ENCODE measurements at places on chromosomes 2 and 18.

DNA sequence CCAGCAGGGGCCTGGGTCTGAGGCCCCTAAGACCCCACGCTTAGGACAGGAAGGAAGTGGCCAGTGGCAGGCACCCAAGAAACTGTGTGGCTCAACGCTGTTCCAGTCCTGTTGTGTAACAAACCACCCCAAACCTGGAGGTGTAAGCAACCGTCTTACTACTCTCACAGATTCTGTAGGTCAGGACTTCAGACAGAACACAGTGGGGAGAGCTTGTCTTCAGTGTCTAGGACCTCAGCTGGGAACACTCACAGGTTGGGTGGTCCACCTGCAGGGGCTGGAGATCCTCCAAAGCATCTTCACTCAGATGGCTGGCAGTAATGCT, 123.0 kb downstream of the KLHL29 start:
- no peak for DNase-seq

DNA sequence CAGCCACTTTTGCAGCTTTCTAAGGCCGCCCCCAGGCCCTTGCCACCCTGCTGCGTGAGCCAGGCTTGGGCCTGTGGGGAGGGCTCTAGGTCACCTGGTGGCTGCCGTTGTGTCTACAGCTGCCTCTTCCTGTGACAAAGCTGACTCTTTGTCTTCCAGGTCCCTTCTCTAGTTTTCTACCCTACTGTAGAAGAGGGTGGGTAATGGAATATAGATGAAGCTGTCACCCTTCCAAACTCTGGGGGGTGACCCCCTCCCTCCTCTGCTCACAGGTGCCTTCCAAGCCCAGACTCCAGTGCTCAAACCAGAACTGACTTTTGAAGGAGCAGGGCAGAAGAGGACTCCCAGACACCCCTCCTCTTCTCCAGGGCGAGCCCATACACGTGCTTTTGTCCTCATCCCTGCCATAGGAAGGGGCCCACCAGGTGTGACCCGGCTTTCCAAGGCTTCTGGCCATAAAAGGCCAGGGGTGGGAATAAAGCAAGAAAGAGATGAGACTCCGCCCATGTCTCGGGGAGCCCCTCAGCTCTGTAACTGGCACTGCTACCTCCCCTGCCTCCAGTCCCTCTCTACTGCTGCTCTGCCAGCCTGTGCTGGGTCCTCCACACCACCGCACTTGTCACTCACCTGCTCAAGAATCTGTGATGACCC, 17.9 kb upstream of the SDC1 start:
- DNase-seq, result no peak

DNA sequence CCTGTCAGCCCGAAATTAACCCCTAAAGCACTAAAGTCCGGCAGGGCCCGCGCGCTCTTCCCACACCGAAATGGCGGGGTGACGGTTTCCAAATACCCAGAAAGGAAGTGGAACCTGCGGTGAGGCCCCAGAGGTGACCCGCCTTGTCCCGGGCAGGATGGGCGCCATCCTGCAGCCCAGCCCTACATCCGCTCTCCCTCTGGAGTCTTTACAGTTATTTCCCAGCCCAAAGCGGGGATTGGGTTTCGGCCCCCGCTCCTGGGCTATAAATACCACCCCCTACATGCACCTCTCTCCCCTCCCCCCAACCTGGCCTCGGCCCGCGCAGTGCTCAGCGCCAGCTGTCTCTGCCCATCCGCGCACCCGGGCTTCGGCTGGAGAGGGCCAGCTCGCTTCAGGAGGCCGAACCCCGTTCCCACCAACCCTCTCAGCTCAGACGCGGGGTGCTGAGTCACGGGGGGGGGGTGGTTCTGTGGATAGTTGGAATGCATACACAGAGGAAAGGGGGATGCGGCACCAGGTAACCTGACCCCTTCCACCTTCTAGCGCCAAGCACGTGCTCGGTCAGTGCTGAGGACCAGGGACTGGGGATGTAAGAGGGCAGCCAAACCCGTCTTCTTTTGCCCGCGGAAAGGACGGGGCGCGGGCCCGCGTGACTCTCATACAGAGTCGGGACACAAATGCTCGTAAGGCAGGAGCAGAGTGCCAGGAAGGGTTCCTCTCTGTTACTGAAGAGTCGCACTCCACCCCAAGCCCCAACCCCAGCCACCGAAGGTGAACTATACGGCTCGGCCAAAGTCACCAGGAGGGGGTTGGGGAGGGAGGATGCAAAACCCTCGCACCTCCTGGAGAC, at the start of gene TUBA4B:
Gene TUBA4B, plus strand, starts transcription at position 344 of the 853 bp plus-strand sequence. Its CDS starts 165 bp downstream, at position 509.
- DNase-seq, result no peak

- DNase-seq, result no peak
Measured at GRCh38 chr2:8623958-8624591, 57.8 kb upstream of the ID2 start.

DNA sequence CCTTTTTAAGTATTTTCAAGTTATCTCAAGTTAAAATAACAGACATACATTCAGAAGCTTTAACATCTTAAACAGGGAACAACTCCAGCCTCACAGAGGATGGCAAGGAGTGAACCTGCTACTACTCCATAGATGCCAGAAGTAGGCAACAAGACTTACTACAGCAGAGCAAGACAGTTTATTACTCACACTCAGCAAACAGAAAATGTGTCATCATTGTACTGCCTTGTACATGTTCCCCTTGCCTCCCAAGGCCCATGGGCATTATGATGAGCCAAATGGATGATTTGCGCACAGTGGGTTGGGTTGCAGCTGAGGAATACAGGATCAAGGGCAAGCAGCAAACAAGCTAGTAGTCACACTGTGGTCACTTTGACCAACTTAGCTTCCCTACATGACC, 80.6 kb upstream of the VRK2 start:
- DNase-seq, result no peak

GRCh38 chr2:65818873-65819451, 386.6 kb upstream of the SPRED2 start:
- DNase-seq, result no peak

GRCh38 chr2:100730290-100730868, 89.6 kb upstream of the NPAS2 start:
- no peak for DNase-seq

- no peak for DNase-seq
Measured at GRCh38 chr2:218192902-218193430, 24.0 kb upstream of the ARPC2 start.

- DNase-seq, result no peak
Measured at GRCh38 chr2:70961648-70961994, 16.8 kb upstream of the ANKRD53 start.

- DNase-seq, result no peak
Measured at GRCh38 chr2:15154297-15154696, 406.8 kb downstream of the NBAS start.

- DNase-seq, result no peak
Measured at GRCh38 chr18:32301361-32301760, 111.5 kb downstream of the MEP1B start.

DNA sequence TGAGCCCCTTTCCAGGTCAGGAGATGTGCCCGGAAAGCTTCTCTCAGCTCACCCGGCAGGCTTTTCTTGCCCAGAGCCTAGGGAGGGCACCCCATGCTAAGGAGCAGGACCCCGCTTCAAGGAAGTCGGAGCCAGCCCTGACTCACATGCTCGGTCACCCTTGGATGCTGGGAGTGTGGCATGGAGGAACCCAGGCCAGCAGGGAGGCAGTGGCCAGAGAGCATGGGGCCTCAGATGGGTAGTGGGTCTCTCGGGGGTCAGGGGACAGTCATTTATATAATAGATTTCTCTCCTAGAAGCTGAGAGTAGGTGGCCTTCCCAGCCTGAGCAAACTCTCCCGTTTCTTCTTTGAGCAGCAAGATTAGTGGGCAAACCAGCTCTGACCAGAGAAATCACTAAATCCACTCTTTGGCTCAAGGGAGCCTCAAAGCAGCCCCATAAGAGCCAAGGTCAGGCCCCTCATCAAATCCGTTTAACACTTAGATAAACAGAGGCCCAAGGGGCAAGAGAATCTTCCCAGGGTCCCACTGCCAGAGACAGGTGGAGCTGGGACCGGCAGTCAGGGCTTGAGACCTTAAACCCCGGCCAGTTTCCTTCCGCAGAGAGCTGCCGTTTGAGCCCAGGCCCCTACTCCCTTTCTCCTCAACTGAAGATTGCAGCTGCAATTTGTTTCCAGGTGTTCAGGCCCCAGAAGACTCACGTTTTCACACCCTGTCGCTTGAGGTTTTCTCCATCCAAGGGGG, 113.1 kb downstream of the CYP26B1 start:
- DNase-seq, result no peak

DNA sequence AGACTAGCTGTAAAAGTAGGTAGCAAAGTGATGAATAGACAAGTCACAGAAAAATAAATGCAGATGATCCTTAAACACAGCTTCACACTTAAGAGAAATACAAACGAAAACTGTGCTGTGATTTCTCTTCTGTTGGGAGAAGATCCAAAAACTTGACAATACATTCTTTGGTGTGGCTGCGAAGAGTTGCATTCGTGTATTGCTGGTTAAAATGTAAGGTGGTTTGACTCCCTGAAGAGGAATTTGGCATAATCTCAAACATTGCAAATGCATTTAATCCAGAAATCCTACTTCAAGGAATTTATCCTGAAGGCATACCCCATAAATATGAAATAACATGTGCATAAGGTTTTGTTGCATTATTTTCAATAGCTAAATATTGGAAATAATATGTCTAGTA, 7.1 kb downstream of the CCNYL1 start:
- DNase-seq, result no peak

- DNase-seq, result no peak
Measured at GRCh38 chr2:52919673-52920072, 847.9 kb upstream of the CHAC2 start.

GRCh38 chr2:121334581-121335293, 49.7 kb upstream of the TFCP2L1 start:
- no peak for DNase-seq

- no peak for DNase-seq
Measured at GRCh38 chr2:219452361-219453317, 18.0 kb downstream of the SPEG start.

- no peak for DNase-seq
Measured at GRCh38 chr2:240507778-240508251, 50.0 kb downstream of the ANKMY1 start.

DNA sequence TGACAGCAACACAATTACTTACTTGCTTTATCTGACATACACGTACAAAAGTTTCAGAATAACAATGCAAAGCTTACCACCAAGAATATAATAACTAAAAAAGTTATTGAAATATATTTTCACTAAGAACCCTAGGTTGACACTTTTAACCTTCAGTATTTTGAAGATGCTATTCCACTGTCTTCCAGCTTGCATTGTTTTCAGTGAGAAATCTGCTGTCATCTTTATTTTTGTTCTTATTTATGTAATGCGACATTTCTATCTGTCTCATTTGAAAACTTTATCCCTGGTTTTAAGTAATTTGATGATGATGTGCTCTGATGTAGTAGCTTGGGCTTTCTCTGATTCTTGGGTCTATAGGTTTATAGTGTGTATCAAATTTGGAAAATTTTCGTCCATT, 165.0 kb upstream of the SMIM21 start:
- no peak for DNase-seq

GRCh38 chr2:112740527-112740926, 19.7 kb downstream of the NT5DC4 start:
- DNase-seq, result no peak

DNA sequence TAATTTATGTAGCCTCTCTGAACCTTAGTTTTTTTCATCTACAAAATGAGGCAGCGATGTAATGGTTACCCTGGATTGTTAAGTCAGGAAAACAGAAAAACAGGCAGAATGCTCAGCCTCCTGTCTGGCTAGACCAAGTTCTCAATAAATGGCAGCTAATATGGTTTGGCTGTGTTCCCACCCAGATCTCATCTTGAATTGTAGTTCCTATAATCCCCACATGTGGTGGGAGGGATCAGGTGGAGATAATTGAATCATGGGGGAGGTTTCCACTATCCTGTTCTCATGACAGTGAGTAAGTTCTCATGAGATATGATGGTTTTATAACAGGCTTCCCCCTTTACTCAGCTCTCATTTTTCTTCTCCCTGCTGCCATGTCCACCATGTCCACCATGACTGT, 220.0 kb downstream of the CMPK2 start:
- no peak for DNase-seq

DNA sequence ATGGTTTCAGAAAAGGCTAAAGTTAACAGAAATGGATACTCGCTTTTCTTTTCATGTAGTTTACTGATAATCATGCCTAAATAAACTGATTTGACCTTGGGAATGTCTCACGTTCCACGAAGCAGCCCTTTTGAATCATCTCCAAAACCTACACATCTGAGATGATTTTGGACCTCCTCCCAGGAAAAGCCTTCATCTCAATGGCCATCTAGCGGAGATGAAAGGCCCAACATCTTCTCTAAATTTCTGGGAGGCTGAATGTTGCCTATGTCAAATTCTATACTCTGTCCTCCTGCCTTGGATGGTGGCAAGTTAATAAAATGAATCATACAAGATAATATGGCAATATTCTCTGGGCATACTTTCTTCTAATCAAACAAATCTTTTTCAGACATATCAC, 448.5 kb downstream of the ZEB2 start:
- no peak for DNase-seq

DNA sequence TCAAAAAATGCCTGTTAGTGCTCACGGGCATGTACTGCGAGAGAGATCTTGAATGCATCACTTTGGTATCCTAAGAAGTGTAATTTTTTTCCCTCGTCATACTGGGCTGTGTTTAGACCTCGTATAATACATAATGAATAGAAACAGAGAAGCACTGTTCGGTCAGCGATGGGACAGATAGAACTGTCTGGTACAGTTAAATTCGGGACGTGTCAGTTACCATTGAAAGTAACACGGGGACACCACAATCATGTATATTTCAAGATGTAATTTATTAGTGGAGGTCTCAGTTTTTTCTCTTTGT, 1.8 kb downstream of the PKP4 start:
- DNase-seq, result no peak

GRCh38 chr18:48459016-48459415, 49.8 kb upstream of the ZBTB7C start:
- no peak for DNase-seq

DNA sequence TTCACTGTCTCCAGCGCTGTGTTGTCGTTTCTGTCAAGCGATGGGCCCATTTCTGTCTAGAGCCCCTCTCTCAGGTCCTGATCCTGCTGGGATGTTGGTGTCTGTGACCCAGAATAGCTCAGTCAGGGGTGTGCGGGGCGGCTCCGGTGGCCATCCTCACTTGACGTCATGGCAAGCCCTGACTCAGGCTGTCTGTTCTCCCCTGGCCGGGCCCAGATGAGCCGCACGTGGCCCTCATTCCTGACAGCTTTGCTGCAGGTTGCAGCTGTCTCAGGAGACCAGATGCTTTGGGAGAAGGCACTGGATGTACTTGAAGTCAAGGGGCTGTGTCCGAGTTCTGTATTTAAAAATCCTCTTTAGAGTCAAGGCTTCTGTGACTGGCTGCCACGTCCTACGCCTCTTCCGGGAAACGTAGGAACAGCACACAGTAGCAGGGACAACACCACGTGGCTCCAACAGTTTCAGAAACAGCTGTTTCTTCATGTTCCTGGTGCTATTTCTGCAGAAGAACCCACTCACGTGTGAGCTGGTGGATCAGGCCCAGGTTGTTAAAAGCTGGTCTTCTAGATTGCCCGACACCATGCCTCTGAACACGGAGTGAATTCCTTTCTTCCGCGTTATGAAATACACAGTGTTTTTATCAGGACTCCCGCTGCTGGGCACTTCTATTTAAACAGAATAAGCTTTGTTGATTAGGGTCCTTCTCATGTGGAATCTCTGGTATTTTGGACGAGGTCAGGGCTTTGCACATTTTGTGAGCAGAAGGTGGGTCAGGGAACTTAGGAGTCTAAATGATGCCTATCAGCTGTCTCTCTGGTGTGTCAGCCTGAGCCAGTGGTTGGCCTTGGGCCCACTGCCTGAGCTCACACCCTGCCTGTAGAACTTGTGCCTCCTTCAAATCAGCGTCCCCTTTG, 28.3 kb upstream of the NTSR2 start:
- DNase-seq, result no peak

GRCh38 chr2:229971298-229971790, 49.0 kb downstream of the FBXO36 start:
- no peak for DNase-seq

GRCh38 chr2:89833116-89833779, 1141.8 kb downstream of the RPIA start:
- DNase-seq, result no peak

Data from activated T-helper 1 cell treated with anti-CD3 and anti-CD28 coated beads, Interleukin-2, amount 50 U/mL, for 16 hours (primary cell).